Motor neuron (in vitro differentiated cells): ENCODE measurements at places on chromosomes 5 and 9.

- ATAC-seq: no peak
These were observed 22.1 kb downstream of the MCIDAS start for GRCh38 chr5:55205001-55205400.

DNA sequence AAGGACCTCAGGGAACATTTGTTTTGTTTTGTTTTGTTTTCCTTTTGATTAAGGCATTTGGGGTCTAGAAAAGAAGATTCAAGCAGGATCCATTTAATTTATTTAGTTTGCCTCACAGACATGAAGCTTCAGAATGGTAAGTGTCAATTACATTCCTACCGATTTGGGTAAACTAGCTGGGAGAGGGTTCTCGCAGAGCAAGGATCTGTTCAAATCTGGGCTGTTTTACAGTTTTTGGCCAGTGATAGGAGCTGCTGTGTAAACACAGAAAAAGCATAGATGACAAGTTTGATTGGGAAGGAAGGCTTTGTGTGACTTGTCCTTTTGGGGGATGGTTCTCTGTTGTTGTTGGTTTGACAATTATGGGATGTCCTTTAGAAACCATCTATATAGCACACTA is 470.3 kb upstream of the WWC1 start:
- ATAC-seq: no peak

DNA sequence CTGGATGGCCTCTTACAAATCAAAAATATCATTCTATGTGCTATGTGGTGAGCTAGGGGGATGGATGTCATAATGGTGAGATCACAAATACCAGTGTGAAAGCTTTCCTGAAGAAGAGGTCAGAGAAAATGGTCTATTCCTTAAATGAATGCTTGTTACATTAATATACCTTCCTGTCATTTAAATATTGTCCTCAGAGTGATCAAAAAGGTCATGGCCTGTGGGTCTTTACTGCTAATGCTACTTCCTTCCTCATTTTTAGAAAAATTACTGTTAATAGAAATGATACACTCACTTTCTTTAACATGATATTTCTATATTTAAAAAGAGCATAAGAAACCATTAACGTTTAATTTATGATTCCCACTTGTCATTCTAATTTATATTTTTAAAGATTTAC is 9.7 kb downstream of the OMD start:
- ATAC-seq: no peak

DNA sequence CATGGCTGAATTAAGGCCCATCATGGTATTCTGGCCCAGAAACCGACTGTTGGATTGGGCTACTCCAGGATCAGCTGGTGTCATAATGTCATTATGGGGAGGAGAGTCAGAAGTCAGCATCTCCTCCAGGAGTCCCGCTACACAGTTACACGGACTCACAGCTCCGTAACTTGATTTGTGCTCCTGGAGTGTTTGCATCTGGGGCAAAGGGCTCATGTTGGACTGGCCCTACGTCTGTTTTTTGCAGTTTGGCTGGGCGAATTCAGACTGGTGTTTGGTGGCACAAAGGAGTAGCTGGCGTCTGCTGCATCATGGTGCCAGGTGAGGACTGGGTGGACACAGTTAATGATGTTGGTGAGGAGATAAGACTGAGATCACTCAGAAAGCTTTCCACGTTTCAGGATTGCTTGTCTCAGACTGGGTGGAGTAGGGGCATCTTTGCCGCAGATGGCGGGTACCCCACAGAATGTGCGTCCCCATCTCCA is 31.3 kb downstream of the OR2V1 start:
- ATAC-seq: no peak

GRCh38 chr5:8730194-8730593 is 815.7 kb downstream of the SEMA5A start:
- ATAC-seq: no peak

GRCh38 chr9:112699230-112699629 is 18.7 kb downstream of the INIP start:
- ATAC-seq: no peak

DNA sequence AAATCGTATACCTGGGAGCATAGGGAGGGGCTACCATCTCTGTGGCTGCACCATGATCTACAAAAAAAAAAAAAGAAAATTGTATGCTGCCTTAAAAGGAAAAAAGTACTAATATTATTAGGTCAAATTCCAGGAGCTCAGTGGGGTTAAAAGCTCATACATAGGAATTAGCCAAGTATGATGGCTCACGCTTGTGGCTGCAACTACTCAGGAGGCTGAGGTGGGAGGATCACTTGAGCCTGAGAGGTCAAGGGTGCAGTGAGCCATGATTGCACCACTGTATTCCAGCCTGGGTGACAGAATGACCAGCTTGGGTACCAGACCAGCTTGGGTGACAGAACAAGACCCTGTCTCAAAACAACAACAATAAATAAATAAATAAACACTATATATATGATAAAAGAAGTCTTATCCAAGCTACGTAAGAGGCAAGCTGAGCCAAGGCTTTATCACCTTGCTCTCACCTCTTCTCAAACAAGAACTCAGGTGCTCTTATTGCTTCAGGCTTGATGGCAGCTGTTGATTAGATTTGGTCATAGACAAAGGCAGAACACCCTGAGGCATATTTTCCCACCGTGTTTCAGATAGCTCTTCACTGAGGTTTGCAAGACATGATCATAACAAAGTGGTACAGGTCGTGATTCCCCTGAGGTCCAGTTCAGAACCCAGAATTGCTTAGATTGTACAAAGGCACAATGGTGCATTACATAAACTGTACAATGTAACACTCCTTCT is 3.3 kb upstream of the FBXW11 start:
- ATAC-seq: no peak

DNA sequence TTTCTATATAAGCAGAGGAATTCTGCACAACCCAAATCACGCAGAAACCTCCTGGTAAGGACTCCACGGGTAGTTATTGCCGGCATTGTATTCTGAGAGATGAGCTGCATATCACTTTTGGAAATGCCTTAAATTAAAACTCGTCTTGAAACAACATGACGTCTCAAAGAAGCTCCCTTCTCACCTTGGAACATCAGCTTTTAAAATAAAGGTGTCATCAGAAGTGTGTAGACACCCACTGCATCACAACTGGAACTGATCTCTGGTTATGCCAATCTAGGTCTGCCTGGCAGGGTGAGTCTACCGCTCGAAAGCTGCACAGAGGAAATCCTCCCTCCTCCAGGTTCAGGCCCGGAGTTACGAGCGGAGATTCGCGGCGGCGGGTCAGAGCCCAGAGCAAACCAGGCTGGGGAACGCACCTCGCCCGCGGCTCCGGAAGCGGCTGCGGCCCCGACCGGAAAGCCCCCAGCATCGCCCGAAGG is 974 bp upstream of the SLC12A2 start:
- ATAC-seq: peak; percentile 5

- no peak for ATAC-seq
These were observed 149.8 kb downstream of the PBX3 start for GRCh38 chr9:125896964-125897363.
